ENCODE measurements at places on chromosomes 6 and 20.
A peak's percentile ranks its signal among the peaks of the same experiment; 100 is the strongest.

DNA sequence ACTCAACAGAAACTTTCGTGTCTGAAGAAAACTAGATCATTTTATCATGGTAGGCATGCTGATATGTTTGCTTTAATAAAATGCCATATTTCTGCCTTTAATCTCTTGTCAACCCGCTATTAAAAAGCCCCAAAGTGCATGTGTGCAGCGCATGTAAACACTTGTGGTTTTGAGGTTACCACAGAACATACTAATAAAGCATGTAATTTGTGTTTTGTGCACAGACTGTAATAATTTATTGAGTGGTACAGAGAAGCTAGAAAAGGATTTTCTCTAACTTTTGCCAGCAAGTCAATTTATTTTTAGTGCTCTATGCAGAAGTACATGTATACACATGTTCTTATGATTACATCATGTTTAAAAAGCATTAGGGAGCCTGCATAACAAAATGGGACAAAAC lies 349.9 kb upstream of the SLC35B3 start:
- DNase-seq: no peak

DNA sequence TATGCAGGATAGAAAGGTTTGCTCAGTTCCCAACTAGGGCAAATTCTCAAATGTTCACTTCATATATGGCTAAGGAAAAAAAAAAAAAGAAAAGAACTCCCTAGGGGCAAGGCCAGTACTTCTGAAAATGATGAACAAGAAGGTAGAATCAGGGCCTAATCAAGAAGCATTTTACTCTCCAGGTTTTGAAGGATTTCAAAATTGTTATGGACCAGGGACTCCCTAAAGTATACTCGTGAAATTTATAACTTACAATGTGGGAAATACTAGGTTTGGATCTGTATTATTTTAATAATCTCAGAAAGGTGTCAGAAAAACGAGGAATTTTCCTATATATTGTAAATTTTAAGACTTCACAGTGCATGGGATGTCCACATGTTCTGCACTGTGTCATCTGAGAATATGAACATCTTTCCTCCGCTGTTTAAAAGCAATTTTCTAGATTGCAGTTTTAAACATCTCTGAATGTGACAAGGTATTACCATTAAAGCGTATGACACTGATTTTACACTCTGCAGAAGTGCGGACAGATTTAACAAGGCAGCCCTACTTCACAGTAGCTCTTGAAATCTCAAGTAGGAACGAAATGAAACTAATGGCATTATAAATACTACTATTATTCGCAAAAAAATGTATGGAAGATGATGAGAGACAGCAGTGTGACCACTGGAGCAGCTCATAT lies 14.0 kb downstream of the PLAGL1 start:
- no peak for DNase-seq

DNA sequence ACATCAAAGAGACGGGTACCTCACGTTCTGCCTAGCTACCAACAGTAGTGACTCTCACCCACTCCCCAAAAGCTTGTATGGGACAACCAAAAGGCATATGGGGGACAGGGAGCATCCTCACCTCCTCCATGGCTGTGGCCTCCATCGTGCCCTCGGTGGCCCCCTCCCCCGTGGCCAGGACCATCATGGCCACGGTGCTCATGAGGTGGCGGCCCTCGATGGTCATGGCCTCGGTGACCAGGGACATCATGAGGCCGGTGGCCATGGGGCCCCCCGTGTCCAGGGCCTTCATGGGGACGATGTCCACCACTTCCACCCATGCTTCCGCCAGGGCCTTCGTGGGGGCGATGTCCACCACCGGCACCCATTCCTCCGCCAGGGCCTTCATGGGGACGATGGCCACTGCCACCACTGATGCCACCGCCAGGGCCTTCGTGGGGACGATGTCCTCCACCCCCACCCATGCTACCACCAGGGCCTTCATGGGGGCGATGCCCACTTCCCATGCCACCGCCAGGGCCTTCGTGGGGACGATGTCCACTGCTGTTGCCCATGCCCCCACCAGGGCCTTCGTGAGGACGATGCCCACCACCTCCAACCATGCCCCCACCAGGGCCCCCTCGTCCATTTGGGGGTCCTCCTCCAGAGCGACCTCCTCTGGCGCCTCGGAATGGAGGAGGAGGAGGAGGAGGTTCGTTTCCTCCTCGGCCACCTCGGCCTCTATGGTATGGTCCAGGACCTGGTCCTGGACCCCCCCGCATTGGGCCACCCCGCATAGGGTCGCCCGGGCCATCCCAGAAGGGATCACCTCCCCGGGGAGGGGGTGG lies 15.0 kb downstream of the PPP1R10 start:
- no peak for DNase-seq

DNA sequence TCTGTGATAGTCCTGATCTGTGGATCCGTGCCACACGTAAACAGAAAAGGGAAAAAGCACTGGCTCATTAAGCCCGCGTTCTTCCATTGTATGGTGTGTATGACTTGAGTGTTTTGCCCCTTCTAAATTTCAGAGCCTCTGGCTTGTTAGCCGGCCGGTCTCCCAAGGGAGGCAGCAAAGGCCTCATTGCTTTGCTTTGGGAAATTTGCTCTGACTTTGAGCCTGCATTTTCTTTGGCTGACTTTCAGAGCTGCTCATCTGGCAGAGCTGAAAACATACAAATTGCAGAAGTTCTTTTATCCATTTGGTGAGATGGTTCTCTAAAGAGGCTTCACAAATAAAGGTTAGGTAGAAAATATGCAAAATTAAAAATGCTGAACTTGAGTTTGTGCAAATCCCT lies 123.0 kb downstream of the UTRN start:
- DNase-seq: no peak

GRCh38 chr6:35489995-35490791 lies 6.7 kb downstream of the TEAD3 start:
- no peak for DNase-seq

DNA sequence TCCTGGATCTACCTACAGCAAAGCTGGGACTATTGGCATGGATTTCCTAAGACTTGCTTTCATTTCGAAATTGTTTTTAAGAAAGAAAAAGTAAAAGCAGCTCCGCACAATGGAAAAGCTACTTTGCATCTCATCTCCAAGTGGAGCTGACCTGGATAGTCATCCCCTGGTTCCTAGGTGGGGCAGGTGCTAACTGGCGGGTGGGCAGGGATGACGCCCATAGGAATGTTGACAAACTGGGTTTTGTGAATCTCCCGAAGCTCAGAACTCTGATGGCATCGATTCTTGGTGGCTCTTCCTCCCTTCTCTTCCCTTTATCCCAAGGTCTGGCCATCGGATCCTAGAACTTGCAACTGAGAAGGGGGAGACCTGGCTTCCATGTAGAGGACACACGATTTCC lies 12.4 kb upstream of the EZR start:
- no peak for DNase-seq

GRCh38 chr6:37625591-37626374 lies 71.9 kb downstream of the MDGA1 start:
- DNase-seq: no peak

GRCh38 chr6:46983007-46983411 lies 59.1 kb downstream of the ADGRF1 start:
- DNase-seq: no peak

DNA sequence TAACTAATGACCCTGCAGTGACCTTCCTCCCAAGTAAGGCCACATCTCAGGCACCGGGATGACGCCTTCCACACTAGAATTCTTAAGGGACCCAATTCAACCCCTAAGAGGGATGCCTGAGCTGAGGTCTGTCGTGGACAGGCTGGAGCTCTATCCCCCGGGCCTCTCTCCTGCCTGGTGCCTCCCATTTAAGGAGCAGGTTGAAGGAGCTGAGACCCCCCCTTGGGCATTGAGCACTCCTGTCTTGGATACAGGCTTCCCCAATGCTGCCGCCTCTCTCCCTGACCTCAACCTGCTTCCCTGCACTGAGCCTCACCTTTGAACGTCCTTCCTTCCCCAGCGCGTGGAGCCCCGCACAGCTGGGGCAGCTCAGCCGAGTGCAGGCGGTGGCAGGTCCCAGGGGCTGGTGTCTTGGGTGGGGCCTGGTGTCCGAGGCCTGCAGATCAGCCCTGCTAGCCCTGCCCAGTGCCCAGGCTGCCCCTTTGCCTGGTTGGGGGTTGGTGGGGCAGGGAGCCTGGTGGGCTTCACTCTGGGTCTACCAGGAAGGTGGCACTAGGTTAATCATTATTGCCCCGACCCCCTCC lies 19.9 kb upstream of the BHLHE23 start:
- no peak for DNase-seq

- DNase-seq: no peak
Measured at GRCh38 chr20:33820362-33820761, 9.2 kb downstream of the CHMP4B start.

- no peak for DNase-seq
Measured at GRCh38 chr6:129510950-129511349, 199.0 kb downstream of the ARHGAP18 start.

GRCh38 chr6:147166360-147166944 lies 37.8 kb upstream of the STXBP5 start:
- DNase-seq: no peak

GRCh38 chr6:5490501-5491069 lies 229.3 kb downstream of the FARS2 start:
- DNase-seq: no peak

GRCh38 chr20:3000852-3001523 lies 42.4 kb upstream of the GNRH2 start:
- DNase-seq: peak; percentile 29

GRCh38 chr6:43911354-43912115 lies 141.5 kb downstream of the VEGFA start:
- DNase-seq: no peak

DNA sequence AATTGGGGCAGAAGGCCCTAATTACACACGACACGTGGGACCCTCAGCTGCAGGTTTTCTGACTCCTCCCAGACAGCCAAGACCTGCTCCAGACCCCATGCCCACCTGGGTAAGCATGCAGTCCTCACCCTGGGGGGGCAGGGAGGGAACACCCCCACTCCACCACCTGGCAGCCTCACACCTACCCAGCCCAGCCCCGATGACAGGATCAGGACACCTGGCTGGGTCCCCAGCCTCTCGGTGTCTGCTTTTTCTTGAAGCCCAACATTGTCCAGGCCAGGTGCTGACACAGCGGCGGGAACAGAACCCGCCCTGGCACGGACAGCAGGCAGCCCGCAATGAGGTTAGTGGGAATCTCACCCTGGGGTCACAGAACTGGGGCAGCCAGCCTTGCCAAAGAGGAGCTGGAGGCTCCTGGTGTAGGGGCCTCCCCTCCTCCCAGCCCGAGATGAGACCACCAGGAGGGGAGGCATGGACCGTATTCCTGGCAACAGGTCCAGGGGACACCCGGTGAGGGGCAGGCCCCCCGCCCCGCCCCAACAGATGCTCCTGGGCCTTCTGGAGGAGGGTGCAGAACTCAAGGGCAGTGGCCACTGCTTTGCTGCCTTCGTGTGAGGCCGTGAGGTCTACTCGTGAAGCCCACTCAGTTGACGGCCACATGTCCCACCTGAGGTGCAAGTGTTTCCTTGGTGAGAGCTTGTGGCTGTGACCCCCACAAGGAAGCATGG lies 103.8 kb downstream of the DLL1 start:
- DNase-seq: no peak

- DNase-seq: no peak
Measured at GRCh38 chr20:48661575-48662455, 166.0 kb downstream of the PREX1 start.

GRCh38 chr20:21661488-21662055 lies 43.9 kb upstream of the PAX1 start:
- no peak for DNase-seq

DNA sequence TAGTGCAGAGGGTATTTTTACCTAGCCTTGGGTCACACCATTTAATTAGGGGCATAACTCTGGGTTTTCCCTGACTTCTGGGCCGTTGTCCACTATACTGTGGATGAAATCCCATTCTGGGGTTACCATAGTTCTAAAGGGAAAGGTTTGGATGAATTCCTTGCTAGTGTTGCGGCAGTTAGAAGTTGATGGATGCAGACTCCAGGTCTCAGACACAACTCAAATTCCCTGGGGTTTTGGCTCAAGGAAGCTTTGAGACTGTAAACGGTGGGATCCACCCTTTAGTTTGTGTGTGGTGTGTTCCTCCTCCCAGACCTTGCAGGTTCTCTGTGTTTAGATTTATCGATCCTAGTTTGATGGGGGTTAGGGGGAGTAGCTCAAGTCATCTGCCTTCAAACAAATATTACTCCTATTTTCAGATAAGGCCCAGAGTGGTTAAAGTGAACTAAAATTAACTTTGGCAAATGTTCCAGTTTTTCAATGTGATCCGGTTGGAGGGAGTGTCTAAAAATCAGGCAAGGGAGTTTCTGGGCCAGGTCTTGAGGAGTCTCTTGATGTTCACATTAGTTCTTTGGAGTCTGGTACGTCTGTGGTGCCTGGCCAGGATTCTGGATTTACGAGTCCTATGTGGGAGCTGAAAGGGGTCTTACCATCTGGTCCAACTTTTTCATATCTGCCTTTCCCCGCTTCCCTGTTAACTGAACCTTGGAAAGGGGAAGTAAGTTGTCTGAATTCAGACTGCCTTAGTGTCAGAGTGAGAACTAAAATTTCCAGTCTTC lies 1.5 kb downstream of the RALY start:
- DNase-seq: no peak

- no peak for DNase-seq
Measured at GRCh38 chr6:132750455-132751248, 7.1 kb downstream of the VNN2 start.

DNA sequence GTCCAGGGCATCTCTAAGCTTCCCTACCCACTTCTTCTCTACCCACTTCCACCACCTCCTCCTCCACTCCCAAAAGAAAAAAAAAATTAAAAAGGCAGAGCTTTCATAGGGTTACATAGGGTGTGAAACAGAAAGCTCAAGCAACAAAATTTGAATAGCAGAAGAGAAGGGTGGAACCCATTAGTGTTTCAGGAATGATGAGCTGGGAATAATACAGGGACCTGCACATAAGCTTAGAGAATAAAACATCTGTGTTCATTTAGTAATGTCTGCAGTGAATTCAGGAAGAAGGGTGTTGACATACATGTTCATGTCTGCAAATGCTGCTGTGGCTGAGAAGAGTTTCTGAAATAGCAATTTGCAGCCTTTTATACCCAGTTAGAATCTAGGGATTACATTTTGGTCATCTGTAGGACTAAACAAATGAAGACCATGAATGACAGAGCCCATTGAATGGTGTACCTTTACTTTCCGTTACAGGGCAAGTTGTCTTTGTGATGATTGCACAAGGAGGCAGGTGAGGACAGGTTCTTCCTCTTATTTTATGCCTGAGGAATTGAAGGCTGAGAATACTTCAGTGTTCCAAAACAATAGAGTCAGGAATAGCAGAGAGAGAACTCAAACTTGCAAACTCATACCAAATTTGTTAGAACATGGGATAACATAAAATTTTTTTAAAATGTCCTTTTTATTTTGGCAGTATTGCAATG lies 975.1 kb downstream of the TFAP2A start:
- no peak for DNase-seq

GRCh38 chr20:53735536-53736050 lies 142.0 kb upstream of the ZNF217 start:
- no peak for DNase-seq

GRCh38 chr20:38032585-38033329 lies 499 bp downstream of the TTI1 start:
- DNase-seq: peak; percentile 60

- DNase-seq: no peak
Measured at GRCh38 chr20:19621072-19621471, 137.0 kb upstream of the RIN2 start.

GRCh38 chr6:105536961-105537360 lies 134.1 kb upstream of the PREP start:
- DNase-seq: no peak

GRCh38 chr6:163180874-163181541 lies 233.5 kb upstream of the QKI start:
- DNase-seq: no peak

GRCh38 chr20:25408170-25408547 lies 686 bp downstream of the GINS1 start:
- no peak for DNase-seq

All from CD4-positive, alpha-beta T cell treated with Interleukin-4 for 4 hours (primary cell).